Suppressor macrophage treated with lipopolysaccharide for 1 hour (primary cell): ENCODE measurements at places on chromosomes 5 and 9.

DNA sequence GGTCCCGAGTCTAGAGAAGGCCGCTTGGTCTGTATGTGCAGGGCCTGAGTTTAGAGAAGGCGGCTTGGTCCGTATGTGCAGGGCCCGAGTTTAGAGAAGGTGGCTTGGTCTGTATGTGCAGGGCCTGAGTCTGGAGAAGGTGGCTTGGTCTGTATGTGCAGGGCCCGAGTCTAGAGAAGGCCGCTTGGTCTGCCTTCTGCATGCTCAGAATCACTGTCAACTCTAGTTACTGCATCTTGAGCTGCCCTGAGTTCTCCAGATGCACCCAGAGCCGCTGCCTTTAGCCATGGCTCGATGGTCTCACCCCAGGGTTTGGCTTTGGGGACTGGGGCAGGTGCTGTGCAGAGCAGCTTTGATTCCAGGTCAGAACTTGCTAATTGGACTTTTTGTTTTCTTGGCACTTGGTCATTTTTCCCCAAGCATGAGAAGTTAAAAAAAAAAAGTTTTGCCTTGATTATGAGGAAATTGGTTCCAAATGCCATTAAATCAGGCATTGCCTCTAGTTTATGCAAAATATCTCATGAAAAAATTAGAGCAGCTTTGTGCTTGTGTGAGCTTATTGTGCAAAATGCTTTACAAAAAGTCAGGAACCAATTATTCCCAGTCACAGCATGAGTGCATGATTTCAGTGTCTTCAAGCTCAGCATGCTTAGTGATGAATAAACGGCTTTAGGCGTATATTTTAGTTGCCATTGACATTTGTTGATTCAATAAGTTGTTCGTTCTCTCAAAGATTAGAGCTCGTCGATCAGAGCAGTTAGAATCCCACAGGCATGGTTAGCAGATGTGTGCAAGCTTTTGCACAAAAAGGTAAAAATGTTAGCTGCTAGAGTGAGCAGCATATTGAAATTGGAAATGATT lies 25.4 kb upstream of the EXOC3 start:
- DNase-seq = no peak

DNA sequence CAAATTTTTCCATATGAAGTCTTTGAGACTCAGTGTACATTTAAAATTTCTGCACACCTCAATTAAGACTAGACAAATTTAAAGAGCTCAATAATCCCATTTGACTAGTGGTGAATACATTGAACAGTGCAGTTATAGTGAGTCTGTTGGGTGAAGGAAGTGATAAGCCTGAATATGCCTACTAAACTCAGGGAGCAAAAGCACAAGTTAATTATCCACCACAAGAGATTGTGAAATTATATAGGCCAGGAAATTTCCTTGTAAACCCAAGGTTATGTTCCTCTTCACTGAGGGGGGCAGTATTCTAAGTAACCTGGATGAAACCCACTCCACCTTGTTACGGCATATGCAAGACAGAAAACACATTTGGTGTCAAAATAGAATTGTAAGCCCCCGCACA lies 612.9 kb upstream of the DAB2 start:
- no peak for DNase-seq

DNA sequence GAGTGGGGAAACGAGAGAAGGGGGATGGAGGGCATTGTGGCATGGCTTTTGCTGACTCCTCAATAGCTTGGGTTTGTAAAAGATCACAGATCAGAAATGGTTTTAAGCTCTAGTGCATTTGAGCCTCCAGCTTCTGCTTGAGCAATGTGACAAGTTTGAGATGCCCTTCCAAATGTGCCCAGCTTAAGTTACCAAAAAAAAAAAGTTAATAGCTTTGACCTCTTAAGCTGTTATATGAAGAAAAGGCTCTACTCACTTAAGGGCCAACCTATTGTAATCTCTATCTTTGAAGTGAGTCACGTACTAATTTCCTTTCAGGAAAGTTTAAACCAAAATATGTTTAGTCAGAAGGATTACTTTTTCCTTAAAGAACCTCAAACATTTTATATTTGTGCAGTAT lies 428.8 kb upstream of the ACTBL2 start:
- no peak for DNase-seq

DNA sequence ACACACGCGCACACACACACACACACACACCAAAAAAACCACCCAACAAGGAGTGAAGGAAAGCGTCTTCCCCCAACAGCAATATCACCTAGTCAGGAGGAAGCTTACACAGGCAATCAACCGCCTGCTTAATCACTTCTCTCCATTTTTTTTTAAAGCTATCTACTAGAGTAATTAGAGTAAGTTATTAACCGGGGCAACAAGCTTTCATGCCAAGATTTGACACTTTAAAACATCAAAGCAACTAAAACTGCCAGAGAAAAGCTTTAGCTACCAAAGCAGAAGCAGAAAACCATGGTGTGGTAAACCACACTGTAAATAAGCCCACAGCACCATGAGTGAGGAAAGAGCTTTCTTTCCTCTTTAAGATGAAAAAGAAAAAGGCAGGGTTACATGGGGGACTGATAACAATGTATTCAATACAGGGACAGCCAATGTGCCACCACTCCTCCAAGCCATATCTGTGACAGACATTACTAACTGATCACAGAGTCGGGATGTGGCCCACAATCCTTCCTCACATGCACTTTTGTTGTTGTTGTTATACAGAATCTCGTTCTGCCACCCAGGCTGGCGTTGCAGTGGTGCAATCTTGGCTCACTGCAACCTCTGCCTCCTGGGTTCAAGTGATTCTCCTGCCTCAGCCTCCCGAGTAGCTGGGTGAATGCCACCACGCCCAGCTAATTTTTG lies 282.1 kb downstream of the CRB2 start:
- peak; percentile 22 for DNase-seq
